ENCODE measurements at places on chromosomes 7 and 10. TPM values are rescaled to one million over a fixed set of nuclear protein-coding genes. Genes with fewer than 3 reads are reported as not detected.

The ACSL5 gene
- polyA plus RNA-seq = 4.1 TPM

The SORCS3 gene
- 3.5 TPM for polyA plus RNA-seq

The IL2RA gene
- polyA plus RNA-seq = not detected

The RFC2 gene
- polyA plus RNA-seq = 37.8 TPM

The VGF gene
- polyA plus RNA-seq = 0.28 TPM

The PILRA gene
- polyA plus RNA-seq = 6.3 TPM

The AIMP2 gene
- polyA plus RNA-seq = 30.5 TPM

The AASS gene
- polyA plus RNA-seq = 67.1 TPM

DNA sequence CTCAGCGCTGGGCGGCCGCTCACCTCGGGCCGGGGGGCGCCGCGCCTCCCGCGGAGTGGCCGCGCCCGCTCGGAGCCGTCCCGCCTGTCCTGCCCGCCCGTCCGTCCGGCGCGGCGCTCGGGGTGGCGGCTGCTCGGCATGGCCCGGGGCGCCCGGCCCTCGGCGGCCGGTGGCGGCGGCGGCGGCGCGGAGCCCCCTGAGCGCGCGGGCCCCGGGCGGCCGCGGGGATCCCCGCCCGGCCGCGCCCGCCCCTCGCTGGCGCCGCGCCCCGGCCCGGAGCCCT, 338 bp downstream of the SDK1 start:
- DNase-seq = no peak

GRCh38 chr7:47232751-47233412, 349.0 kb downstream of the TNS3 start:
- DNase-seq = no peak

DNA sequence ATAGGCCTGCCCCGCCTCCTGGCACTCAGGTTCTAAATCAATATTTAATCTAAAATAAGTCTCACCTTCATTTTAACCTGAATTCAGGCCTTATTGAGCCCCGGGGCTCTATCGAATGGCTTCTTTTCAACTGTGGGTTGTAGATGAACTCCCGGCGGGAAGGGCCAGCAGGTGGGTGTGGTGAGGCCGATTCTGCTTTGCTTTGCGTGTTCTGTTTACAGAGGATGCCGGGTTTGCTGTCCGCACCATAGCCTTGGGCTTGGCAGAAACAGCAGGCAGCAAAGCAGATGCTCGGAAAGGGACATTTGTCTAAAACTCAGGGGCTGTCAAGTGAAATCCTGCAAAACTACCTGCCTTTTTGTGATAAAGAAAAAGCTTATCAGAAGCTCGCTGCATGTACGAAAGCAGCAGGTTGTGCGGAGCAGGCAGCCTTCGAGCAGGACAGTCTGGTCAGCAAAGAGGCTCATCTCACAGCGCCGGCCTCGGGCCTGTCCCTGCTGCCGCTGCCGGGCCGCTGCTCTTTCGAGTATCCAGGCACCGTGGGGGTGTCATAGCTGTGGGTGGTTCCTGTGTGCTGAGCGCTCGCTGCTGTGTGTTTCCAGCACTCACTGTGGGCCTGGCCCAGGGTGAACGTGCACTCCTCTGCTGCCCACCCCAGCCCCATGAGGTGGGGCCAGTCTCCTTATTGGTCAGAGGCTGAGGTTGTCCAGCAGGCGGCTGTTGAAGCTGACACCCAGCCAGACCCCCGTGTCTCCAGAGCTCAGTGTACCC, 434.8 kb upstream of the FOXK1 start:
- no peak for DNase-seq

DNA sequence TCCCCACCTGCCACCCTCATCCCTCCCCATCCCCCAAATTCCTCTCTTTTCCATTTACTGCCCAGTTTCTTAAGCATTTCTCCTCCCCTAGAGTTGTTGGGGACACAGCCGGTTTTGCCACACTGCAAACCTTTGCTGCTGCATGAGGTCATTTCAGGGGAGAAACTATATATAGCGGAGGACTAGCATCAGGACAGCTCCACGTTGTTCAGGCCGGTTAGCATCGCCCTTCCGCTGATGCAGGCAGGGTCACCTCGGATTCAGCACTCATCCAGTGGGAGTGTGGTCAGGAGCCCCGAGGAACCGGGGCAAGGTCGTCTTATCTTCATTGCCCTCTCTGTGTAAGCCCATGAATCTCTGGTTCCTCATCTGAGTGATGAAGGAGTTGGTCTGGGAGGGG, 15.6 kb downstream of the UBTD1 start:
- DNase-seq = no peak

DNA sequence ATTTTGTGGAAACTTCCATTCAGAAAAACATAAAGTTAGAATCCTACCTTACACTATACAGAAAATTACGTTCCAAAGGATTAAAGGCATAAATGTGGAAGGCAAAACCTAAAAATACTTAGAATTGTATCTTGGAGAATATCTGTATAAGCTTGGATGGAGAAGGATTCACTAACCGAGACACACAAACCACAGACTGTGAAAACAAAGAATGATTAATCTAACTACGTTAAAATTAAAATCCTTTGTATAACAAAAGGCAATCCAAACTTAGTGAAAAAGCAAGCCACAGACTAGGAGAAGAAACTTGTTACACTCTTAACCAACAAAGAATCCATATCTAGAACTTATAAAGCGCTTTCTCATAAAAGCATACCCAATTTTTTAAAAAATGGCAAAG, 678.8 kb downstream of the INHBA start:
- DNase-seq = no peak

- DNase-seq = no peak
These were observed 30.0 kb downstream of the DRGX start for GRCh38 chr10:49365675-49366415.

DNA sequence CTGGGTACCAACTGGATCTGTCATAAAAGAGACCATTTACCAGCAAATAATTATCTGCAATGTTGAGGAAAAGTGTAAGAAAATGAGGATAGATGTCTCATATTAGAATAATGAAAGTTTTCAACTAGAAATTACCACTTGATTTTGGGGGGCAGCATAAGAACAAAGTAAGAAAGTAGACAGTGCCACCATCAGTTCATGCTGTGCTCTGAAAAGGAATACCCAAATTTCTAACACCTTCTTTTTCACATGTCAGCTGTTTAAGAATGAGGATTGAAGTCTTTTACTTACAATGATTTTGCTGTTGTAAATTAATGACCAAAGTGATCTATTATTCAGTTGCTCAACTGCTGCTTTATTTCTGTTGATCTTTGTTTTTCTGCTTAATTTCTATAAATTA, 578.3 kb downstream of the ETV1 start:
- no peak for DNase-seq

GRCh38 chr7:139629392-139630082, 106.1 kb downstream of the CLEC2L start:
- DNase-seq = no peak

DNA sequence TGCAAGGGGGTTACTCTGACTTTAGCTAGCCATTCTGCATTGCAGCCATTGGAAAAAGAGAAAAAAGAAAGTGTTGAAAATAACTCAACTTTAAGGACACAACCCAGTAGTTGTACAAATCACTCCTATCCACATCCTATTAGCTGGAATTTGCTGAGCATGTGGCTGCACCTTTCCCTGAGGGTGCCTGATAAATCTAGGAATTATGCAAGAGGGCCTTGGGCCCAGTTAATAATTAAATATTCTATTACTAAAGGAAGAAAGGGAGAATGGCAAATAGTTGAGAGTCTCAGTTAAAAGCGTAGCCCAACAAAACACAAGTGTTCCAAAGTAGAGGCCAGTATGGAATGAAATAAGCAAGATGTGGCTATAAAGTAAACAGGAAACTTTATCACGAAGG, 200.9 kb upstream of the CNTNAP2 start:
- DNase-seq = peak; percentile 12

DNA sequence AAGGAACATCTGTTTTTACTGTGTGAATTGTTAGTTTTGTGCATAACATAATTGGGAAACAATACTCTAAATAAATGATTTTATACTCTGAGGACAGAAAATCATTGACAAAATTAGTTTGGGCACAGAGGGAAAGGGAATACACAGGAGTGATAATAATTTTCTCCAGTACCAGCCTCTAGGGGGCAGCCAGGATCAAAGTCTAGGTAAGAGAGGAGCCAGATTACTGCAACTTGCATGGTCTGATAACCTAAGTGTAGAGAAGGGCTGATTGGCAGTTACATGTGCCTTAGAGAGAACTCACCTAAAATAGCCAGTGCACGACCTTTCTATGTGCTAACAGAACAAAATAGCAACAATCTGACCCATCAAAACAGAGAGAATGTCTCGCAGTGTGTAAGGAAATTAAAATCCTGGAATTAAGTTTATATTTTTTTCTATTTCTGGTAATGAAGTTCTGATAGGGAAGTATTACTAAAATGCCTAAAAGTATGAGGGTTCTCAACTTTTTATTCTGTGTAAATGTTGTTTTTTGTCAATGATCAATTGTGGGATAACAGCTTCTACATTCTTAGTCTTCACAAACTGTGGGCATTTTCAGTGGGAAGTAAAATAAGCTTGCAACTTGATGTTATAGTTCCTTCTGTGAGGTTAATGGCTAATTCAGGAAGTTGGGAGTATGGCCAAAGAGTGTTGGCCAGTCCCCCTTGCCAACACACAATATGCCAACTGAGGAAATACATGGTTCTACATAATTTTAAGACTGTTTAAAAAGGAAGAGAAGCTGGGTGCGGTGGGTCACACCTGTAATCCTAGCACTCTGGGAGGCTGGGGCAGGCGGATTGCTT, 66.4 kb downstream of the EXOC6 start:
- peak; percentile 20 for DNase-seq

DNA sequence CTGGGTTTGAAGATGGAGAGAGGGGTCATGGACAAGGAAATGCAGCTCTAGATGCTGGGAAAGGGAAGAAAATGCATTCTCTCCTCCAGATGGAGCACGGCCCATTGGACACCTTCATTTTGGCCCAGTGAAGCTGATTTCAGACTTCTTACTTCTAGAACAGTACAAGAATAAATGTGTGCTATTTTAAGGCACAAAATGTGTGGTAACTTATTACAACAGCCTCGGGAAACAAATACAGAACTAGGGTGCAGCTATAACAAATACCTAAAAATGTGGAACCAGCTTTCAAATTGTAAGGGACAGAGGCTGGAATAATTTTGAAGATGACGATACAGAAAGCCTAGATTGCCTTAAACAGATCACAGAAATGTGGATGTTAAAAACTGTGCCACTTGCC, 54.1 kb downstream of the CYTH3 start:
- DNase-seq = no peak

GRCh38 chr10:500876-501275, 188.6 kb downstream of the DIP2C start:
- DNase-seq = no peak

DNA sequence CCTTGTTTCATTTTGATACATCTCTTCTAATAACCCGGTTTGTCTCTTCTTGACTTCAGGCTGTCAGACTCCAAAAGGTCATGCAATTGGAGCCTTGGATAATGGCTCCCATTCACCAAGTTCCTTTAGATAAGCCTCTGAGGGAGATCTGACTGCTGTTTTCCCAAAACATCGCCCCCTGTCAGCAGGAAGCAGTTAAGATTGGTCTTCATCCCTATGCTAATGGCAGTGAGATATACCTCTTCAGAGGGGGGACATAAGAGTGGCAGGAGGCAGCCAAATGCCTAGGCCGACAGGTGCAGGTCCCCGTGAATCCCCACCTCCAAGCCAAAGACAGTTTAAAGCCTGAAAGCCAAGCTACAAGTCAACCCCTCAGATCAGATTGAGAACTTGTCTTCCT, 144.6 kb downstream of the WDR11 start:
- no peak for DNase-seq

GRCh38 chr10:103916254-103916653, 1.7 kb downstream of the STN1 start:
- no peak for DNase-seq

DNA sequence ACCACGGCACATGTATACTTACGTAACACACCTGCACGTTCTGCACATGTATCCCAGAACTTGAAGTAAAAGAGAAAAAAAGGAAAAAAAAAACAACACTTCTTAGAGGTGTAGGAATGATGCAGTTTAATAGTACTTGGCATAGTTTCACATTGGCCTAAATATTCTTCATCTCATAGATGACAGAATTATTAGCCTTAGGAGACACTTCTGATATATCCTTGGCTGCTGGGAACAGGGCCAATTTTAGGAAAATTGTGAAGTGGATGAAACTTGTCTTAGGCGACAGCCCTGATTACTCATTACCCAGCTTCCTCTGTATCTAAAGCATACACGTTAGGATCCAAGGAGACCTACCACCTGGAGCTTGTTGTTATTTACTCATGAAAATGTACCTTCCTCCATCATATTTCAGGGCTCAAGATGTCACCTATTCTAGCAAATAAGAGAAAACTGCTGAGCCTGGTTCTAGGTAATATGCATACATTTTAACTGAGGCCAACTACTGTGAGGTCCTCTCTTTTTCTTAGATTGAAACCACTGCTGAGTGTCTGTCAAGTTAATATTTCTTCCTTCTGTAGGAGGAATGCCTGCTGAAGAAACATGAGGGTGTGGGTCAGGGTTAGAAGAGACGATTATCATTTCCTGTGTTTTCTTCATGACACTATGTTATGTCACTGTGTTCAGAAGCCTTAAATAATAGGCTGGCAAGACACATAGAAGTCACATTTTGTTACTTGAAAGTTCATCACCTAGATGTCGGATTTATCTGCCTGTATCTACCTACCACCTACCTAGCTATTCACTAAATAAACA, 44.3 kb downstream of the CPED1 start:
- DNase-seq = no peak

DNA sequence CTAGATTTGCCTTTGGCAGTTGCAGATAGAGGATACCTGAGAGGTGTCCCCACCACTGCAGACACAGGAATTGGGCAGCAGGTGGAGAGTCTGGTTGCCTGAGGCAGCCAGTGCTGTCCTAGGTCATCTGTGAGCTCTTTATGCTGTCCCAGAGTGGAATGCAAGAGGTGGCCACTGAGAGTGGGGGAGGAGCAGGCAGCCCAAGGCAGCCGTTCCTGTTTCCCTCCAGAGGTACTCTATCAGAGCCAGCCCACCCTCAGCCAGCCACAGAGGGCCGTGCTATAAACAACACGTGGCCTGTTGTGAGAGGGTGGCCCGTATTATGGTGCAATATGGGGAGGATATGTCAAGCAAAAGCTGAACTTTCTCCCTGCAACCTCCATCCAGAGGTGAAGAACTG, 8.5 kb downstream of the LRRC18 start:
- DNase-seq = no peak
